Renal cortical epithelial cell (primary cell): ENCODE measurements at places on chromosomes 11 and 22. TPM values are rescaled to one million over a fixed set of nuclear protein-coding genes. Genes with fewer than 3 reads are reported as not detected.

Gene GSTT4
- total RNA-seq: not detected in 2 replicates

Gene SYT13
- total RNA-seq: 12.1 and 42.2 TPM in 2 replicates

Gene DAGLA
- 1.7 and 6.8 TPM in 2 replicates for total RNA-seq

Gene IFITM1
- 7.6 and 53.5 TPM in 2 replicates for total RNA-seq

Gene OR8G5
- total RNA-seq: not detected in 2 replicates
